ENCODE measurements at places on chromosomes 4 and X. TPM values are rescaled to one million over a fixed set of nuclear protein-coding genes. Genes with fewer than 3 reads are reported as not detected.

The CXCR3 gene
- not detected for total RNA-seq

The CT45A5 gene
- total RNA-seq: not detected

The NLRP2B gene
- total RNA-seq: not detected

The LRIT3 gene
- 0.26 TPM for total RNA-seq

The ARMCX4 gene
- 27.8 TPM for total RNA-seq

The PNMA5 gene
- not detected for total RNA-seq

The CD38 gene
- 2.9 TPM for total RNA-seq

The ZNF711 gene
- total RNA-seq: 7.4 TPM

The FAM13A gene
- total RNA-seq: 50.6 TPM

The VSIG4 gene
- 14.6 TPM for total RNA-seq

The GAGE12H gene
- not detected for total RNA-seq

The RS1 gene
- not detected for total RNA-seq

The CENPI gene
- 24.7 TPM for total RNA-seq

GRCh38 chr4:16217300-16218051 is 8.8 kb downstream of the TAPT1 start:
- DNase-seq: no peak

GRCh38 chr4:1869530-1870327 is 1.5 kb upstream of the NSD2 start:
- peak; percentile 27 for DNase-seq

DNA sequence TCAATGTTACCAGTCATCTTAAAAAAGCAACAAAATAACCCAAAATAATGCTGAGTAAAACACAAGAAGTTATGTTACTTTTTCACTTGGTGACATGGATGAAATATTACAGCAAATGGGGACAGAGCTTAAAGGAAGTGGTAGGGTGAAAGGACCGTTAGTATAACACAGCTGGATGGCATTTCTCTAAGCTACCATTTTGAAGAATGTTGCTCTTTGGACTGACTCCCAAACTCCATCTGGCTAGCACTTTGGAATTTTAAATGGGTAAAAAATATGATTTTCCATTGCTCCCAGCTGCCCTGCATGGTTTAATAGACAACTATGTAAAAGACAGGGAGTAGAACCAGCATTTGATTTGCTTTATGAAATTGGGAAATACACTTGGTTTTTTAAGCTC is 27.6 kb downstream of the CLCN5 start:
- DNase-seq: no peak

DNA sequence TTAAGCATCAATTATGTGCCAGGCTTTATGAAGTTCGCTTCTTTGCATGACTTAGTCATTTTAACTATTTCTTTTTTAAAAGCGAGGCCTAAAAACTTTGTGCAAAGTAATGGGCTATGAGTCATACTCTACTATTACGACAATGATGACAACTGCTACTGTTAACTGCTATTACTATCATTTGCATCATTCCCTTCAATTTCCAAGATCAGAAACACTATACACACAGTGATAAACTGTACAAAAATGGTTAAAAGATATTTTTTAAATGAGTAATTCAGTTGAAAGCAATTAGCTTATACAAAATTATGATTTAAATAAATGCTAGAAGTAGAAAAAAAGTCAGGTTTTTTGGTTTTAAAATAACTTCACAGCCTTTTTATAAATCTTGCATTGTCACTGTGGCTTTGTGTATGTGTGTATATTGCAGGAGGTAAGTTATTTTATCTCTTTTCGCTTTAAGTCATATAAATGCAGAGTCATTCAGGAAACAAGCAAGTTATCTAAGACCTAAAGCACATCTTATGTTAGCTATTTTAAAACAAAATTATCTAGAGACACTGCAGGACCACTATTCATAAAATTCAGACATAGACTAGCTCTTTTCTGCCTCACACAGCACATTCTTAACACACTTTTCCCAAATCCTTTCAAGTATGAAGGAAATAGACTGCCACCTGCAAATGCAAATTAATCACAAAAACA is 18.5 kb upstream of the CXCL3 start:
- DNase-seq: no peak

DNA sequence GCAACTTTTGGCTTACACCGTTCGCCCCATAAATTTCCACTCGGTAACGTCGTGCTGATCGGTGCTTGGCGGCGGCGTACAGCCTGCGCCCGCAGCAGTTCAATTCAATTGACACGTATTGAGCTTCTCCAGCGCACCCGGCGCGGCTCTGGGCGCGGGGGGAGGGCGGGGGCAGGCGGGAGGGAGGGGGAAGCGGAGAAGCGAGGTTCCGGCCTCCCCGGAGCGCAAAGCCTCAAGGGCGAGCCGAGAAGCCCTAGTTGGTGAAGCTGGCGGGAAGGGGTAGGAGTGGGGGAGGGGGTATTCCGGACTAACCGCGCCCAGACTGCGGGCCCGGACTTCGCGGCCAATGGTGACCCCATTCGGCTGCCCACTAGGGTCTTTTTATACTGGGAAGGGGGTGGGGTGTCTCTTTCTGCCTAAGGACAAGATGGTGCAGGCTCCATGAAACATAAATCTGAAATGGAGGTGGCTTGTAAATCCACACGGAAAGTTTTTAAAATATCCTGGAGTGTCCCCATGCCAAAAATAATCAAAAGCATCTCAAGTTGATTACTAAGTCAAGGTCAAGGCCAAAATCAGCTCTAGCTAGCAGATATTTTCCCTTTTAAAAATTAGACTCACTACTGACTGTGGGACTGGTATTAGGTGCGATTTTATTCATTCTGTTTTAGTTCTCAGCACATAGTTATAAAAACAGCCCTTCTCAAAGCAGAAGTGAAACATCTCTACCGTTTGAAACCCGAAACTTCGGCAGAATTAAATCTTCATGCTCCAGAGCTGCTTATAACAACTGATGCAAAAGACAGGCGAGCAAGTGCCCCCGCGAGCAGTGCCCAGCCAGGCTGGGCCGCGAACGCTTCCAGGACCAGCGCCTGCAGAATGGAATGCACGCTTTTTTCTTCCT is 1.5 kb upstream of the BCOR start:
- DNase-seq: peak; percentile 43

- DNase-seq: no peak
Observed at GRCh38 chrX:131711478-131711867, 167.6 kb downstream of the OR13H1 start.

DNA sequence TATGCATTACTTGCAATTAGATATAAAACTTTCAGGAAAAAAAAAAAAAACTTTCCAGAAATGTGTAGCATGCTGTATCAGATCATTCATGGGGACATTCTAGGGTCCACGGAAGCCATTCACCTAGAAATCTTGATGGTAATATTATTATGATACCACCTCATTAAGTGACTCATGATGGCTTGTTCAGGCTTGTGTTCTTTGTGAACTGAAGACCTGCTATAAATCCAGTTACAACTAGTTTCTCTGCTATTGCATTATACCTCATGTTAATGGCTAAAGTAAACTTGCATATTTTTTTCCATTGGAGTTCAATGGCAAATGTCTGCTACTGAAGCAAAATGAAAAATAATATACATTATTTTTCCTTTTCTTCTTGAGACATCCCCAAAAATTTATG is 35.3 kb upstream of the PTPN13 start:
- no peak for DNase-seq

GRCh38 chrX:23332888-23333821 is 1.5 kb upstream of the PTCHD1 start:
- DNase-seq: peak; percentile 23

DNA sequence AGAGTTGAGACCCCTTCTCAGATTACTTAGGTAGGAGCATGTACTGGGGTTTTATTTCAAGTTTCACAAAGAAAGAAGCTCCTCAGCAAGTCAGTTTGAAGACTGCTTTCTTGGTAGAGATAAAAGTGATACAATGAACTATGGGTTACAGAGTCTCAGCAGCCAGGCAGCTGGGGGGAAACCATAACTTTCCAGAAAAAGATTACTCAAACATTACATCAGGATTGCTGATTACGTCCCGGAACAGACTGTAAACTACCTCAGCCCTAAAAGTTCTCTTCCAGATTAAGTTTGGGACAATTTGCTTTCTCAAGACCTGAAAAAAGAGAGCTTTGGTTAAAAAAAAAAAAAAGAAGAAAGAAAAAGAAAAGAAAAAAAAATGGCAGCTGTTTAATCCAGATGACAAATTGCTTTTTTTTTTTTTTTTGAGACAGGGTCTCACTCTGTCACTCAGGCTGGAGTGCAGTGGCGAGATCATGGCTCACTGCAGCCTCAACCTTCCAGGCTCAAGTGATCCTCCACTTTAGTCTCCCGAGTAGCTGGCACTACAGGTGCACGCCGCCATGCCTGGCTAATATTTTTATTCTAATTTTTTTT is 16.6 kb downstream of the SAT1 start:
- no peak for DNase-seq

DNA sequence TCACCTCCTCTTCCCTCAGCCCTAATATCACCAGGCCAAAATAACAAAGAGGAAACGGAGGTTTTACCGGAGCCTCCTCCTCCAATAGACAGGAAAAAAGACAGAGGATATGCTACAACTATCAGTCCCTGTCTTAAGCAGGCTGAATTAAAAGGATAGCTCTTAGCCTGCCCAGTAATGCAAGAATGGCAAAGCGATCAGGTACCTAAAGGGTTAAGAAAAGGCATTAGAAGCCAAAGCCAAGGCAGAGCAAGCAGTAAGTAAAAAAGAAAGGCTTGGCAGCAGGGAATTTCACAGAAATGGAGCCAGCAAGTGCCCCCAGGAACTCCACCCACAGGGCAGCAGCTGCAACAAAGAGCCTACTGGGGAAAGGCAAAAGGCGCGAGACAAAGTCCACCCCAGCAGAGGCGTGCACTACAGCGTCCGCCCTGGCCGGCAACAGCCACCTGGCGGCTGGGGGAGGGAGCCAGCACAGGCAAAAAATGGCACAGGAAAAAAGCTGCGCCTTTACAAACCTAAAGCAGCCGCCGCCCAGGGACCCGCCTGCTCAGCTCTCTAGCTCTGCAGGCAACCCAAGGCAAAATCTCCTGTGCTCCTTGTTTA is 220.6 kb upstream of the ZC4H2 start:
- no peak for DNase-seq

GRCh38 chr4:80713409-80713808 is 317.1 kb upstream of the BMP3 start:
- no peak for DNase-seq

DNA sequence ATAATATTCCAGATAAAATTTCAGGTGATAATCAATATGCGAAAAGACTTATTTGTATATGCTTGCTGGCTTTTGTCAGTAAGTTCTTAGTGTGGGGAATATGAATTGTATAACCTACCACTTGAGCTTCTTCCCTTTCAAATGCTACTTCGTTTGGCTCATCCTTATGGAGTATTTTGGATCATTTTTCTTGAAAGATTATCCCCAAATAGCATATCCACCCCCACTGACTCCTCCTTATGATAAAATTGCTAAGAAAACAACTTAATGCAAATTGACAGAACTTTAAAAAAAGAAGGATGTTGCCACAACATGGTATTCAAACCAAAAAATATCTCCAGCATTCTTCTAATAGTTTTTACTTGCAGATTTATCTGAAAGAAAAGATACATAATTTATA is 393.3 kb downstream of the PPP3CA start:
- DNase-seq: no peak

DNA sequence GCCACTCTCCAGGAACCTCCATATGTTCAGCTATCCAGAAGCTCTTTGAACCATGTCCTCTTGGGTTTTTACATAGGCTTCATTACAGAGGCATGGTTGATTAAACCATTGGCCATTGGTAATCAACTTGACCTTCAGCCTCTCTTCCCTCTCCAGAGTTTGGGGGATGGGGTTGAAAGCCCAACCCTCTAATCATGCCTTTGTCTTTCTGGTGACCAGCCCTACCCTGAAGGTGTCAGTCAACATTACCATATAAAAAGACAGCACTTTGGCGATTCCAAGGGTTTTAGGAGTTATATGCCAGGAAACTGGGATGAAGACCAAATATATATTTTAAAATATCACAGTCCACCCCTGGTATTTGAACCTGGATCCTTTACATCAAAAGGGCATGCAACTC is 222.5 kb downstream of the CHIC1 start:
- DNase-seq: no peak

GRCh38 chrX:24169211-24169610 is 19.7 kb downstream of the ZFX start:
- no peak for DNase-seq

GRCh38 chr4:47043821-47044220 is 12.5 kb downstream of the GABRB1 start:
- DNase-seq: no peak

DNA sequence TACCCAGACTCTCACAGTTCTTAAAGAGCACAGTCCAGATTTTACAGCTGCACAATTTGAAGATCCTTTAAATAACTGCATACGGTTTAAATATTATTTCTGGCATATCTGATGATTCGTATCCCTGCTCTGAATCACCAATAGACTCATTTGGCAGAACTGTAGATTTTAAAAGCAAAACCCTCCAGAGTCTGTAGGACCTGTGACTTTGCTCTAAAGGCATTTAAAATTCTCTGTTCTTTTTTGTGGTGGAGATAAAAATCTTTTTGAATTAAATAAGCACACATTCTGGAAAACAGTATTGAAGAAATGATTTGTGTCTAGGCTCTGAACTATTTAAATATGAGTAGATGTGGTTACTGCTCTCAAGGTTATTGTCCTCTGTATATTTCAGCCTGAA is 246.2 kb upstream of the PITX2 start:
- DNase-seq: no peak

GRCh38 chr4:177163532-177163931 is 146.1 kb upstream of the NEIL3 start:
- DNase-seq: no peak

DNA sequence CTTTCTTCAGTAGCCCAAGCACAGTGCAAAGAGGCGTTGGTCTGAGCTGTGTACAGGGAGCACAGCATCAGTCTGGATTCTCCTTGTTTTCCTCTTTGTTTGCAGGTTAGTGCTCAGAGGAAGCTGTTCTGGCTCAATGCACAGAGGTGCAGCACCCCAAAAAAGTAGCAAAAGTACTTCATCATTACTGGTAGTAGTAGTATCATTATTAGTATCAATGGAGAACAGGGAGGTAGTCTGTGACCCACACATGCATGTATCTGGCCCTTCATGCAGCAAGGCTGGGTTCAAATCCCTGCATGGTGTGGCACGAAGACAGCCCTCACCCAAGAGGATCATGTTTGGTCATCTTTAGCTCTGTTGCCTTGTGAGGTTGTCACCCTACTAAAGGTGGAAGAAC is 68.7 kb downstream of the CXXC4 start:
- DNase-seq: no peak

- no peak for DNase-seq
Observed at GRCh38 chr4:3871181-3871852, 105.1 kb downstream of the ADRA2C start.

DNA sequence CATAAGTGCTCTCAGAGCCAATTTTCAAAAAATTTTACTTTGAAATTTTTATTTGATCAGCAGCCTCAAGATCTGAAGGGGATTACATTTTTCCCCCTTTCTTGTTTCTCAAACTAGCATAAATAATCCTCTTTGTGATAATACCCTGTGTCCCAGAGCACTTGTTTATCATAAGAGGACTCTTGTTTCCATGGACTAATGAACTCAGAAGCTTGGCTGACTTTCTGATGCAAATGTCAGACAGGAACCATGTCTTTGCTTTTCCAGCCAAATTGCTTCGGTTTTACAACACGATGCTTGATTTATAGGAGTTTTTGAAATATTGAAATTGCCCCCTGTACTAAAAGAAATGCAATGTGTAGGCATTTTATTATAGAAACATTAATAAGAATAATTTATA is 859.3 kb upstream of the LCORL start:
- no peak for DNase-seq

DNA sequence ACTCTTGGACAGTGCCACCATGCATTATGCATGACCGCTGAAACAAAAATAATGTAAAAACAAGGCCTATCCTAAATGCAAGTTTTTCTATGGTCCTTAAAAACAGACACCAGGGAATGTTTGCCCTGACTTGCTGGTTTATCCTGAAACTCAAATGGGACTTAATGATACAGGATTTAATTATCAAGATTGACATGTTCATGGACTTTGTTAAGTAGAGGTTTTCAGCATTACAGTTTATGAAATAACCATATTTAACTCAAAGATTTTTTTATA is 1.3 kb downstream of the NFKB1 start:
- DNase-seq: no peak
